ENCODE measurements at places on chromosomes 5 and 9.

- peak; percentile 8 for DNase-seq
Measured at GRCh38 chr9:88106492-88106891, 31.8 kb downstream of the SPATA31C2 start.

- DNase-seq: no peak
Measured at GRCh38 chr5:57834829-57835608, 352.4 kb upstream of the ACTBL2 start.

DNA sequence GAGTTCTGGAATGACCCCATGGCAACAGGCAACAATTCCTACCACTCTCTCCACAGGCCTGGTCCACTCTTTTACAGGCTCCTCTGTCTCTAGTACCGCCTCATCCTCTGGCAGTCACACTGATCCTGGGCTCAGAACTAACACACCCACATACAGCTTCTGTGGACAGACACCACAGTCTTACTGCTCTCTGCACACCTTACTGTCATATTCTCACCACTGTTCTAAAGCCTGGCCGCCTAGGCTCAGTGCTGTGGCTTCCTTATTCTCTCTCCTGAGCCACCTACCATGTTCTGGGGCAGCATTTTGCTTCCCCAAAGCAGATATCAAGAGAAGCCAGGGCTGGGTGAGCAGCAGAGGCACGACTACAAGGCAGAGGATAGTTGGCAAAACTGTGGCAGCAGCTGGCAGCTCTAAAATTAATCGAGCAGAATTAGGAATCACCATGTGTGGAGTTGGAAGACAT, 14.8 kb downstream of the REEP5 start:
- DNase-seq: no peak

DNA sequence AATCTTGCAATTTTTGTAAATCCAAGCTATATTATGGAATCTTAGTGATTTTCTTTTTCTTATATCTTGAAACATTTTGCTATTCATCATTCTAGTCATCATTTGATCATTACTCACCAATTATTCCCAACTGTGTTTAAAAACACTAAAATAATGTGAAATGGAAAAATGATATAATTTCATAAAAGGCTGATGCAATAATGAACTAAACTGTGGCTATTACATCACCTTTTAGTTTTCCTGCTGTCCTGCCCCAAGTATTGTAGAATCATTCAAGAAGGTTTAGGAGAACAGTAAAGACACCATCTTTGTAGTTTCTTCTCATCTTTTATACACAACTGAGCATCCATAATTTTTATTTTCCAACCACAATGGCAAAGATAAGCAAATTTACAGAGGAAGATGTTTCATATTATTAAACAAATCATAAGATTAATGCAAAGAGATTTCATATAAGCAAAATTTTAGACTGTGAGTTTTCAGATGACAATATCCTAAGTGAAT, 431.0 kb upstream of the SLC30A5 start:
- DNase-seq: no peak

DNA sequence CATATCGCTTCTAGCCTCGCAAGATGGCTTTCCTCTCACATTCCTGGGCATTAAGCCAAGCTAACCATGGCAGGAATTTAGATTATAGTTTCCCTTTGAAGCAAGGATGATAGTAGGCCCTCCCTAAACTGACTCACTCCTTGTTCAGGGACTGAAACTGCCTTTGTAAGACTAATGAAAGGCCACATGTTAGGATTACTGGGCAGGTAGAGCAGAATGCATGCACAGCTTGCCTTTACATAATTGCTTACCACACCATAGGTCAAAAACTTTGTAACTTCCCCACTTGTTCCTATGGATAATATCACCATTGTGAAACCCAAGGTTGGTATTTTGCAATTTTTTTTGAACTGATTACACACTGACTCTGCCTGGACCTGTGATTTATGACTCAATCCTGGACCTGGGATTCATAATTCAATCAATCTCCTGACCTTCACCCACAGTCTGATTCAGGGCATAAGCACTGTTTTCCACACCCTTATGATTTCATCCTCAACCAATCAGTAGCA, 41.0 kb upstream of the PRDM9 start:
- no peak for DNase-seq

- no peak for DNase-seq
Measured at GRCh38 chr5:2582106-2582505, 169.4 kb downstream of the IRX2 start.

- no peak for DNase-seq
Measured at GRCh38 chr9:135517407-135517822, 3.8 kb upstream of the LCN1 start.

DNA sequence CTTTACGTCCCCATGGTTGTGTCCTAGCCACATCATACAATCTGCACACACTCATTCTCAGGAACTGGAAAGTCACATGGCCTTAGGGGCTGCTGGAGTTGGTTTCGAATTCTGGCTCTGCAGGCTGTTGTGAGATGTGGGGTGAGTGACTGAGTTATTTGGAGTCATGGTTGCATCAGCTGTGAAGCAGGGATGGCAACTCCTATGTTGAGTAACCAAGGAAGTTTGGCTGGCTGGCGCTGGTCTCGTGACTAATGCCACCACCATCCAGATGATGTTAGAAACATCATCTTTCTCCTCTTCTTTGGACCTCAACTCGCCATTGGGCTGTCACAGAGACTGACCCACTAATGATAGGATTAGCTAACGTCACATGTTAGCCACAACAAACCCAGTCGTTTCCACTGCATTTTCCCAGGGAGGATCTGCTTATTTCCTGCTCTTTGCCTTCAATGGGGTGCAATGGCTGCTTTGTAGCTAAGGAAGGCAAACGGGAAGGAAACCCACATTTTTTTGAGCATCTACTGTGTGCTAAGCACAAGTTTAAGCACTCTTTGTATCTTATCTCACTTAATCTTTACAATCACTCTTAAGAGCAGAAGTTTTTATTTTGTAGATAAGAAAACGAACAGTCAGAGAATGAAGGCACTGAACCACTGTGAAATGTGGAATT, 78.1 kb upstream of the UBTD2 start:
- peak; percentile 38 for DNase-seq

DNA sequence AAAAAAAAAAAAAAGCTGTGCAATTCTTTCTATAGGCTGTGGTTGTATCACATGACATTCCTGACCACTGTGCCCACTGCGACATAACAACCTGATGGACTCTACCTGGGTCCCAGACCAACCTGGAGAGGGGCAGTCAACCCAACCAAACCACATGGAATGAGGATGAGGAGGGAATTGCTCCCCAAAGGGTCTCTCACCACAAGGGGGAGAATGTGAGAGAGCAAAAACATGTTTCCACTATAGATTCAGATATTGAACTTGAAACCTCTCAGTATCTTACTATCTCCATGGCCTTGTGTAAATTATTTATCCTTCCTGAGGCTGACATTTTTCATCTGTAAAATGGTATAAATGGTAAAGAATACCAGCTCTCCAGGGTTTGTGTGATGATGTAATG, 66.9 kb upstream of the SV2C start:
- DNase-seq: no peak

- no peak for DNase-seq
Measured at GRCh38 chr5:169668732-169669131, 31.7 kb downstream of the DOCK2 start.

GRCh38 chr5:55577353-55578060, 42.7 kb upstream of the PLPP1 start:
- no peak for DNase-seq

- no peak for DNase-seq
Measured at GRCh38 chr5:77356740-77357139, 135.4 kb downstream of the WDR41 start.

DNA sequence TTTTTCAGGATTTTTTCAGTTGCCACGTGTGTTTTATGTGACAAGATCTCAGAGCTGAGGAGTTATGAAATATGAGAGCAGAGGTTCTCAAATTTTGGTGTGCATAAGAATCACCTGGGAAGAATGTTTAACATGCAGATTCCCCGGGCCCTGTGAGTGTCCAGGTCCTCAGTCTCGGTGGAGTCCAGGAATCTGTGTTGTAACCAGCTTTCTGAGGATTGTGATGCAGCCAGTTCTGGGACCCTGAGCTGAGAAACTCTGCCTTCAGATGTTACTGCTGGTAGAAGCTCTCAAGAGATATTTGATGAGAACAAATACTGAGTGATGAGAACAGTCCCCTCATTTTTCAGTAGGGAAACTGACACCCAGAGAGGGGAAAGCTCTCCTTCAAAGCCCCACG, 102.8 kb upstream of the SAP30L start:
- no peak for DNase-seq

DNA sequence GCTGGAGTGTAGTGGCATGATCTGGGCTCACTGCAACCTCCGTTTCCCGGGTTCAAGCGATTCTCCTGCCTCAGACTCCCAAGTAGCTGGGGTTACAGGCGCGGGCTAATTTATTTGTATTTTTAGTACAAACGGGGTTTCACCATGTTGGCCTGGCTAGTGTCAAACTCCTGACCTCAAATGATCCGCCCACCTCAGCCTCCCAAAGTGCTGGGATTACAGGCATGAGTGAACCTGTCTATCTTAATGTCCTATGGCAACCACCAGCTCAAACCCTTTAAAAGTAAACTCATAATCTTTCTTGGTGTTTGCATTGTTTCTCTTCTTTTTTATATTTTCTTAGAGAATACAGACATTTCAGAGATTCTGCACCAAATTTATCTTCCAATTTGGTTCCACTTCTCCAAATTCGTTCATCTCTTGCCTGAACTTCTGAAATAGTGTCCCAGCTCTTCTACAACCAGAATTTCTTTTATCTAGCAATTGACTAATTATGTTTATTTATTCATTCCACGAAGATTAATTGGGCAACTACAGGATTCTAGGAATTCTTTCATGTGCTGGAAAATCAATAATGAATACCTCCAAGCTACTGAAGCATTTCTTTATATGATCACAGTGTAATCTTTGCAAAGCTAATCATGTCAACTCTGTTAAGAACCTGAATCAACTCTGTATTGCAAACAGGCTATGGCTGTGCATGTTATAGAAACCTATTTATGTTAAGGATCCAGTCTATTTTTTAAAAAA, 60.0 kb upstream of the TYRP1 start:
- no peak for DNase-seq

DNA sequence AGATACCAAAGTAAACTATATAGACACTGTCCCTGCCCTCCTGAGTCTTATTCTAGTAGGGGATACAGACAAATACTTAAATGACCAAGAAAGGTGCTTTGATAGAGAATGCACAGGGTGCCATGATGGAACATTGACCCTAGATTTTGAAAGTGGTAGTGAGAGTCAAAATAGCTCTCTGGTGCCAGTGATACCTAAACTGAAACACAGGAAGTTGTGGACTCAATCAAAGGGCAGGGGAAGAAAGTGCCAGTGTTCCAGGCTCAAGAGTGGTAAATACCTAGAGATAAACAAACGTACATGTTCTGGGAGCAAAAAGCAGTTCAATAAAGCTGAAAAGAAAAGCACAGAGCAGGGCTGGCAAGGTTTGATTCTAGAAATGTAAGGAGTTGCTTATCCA, 267.6 kb downstream of the ISL1 start:
- no peak for DNase-seq

Data from activated naive CD4-positive, alpha-beta T cell treated with Interleukin-2 at 50 U/mL for 16 hours (primary cell).